Progenitor cell of endocrine pancreas (in vitro differentiated cells): ENCODE measurements at places on chromosomes 1 and 21.

GRCh38 chr1:240242601-240243144 lies 151.0 kb downstream of the FMN2 start:
- DNase-seq, result no peak

- DNase-seq, result no peak
Measured at GRCh38 chr1:228752675-228753265, 17.5 kb downstream of the RHOU start.

GRCh38 chr1:206066479-206067171 lies 13.7 kb downstream of the RHEX start:
- DNase-seq, result no peak

GRCh38 chr21:29342363-29342957 lies 43.7 kb downstream of the BACH1 start:
- no peak for DNase-seq

GRCh38 chr1:234610061-234610665 lies at the start of gene IRF2BP2:
Gene IRF2BP2 (minus strand): TSS chr1:234610178. CDS start chr1:234609494, 684 bp downstream.
- DNase-seq, result peak; percentile 69

GRCh38 chr1:53196485-53197290 lies at the start of gene CPT2:
Gene CPT2 (plus strand): TSS chr1:53196824. CDS start chr1:53196944, 120 bp downstream.
- DNase-seq, result peak; percentile 77

- no peak for DNase-seq
Measured at GRCh38 chr1:55580845-55581332, 365.7 kb upstream of the USP24 start.

DNA sequence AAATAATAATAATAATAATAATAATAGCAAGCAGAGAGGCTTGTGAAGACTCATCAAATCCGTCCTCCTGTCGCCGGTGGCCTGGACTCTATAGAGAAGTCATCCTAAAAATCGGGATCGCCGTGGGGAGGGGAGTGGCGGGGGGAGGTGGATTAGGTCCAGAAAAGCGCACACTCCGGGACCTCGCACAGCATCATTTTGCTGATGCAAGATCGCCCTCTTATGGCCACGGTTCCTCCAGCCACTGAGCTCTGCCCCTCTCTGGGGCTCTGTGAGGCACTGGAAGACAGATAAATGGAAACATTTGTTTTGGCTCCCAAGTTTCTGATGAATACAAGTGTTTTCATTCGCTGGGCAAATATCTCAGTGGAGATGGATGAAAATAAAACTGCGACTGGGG lies 612.0 kb downstream of the MATN1 start:
- peak; percentile 43 for DNase-seq

DNA sequence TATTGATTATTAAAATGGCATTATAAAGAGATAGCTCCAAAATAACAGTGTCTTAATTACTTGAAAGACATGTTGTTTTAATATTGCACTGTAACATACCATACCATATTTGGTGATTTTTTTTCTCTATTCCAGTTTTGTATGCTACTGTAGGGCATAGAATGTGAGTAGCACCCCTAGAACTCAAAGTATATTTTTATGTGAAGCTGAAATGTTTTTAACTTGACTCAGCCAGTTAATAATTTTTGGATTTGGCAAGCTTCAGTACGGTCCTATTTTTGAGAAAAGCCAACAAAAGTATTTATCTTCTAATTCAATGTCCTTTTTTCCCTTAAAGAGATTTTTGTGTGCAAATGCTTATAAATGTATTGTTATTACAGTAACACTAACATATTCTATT lies 593.8 kb downstream of the USP25 start:
- no peak for DNase-seq

DNA sequence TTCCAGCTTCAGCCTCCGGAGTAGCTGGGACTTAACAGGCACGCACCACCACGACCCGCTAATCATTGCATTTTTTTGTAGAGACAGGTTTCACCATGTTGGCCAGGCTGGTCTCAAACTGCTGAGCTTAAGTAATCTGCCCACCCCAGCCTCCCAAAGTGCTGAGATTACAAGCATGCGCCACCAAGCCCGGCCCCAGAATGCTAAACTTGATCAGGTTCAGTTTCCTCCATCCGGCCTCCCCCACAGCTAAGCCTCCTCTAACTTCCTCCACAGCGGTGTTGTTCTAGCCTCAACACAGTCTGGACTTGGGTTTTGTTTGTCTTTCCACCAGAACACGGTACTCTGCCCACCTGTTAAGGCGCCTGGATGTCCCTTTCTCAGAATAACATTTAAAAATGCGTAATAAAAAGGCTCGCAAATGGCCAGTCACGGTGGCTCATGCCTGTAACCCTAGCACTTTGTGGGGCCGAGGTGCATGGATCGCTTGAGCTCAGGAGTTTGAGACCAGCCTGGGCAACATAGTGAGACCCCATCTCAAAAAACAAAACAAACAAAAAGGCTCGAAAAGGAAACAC lies 2.4 kb downstream of the PARP1 start:
- no peak for DNase-seq

DNA sequence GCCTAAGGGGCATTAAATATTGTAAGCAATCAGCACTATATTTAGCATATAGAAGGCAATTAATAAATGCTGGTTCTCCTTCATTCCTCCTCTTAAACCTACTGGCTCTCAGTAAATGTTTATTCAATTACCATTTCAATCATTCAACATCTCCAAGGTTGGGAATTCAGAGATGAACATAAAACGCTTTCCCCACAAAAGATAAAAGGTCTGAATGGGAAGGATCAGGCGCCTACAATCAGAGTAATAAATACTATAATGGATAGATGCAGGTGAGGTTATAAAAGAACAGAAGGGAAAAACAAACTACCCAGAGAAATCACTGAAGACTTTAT lies 407 bp upstream of the KTI12 start:
- DNase-seq, result no peak

GRCh38 chr1:15245593-15246360 lies 1.2 kb upstream of the FHAD1 start:
- DNase-seq, result no peak

DNA sequence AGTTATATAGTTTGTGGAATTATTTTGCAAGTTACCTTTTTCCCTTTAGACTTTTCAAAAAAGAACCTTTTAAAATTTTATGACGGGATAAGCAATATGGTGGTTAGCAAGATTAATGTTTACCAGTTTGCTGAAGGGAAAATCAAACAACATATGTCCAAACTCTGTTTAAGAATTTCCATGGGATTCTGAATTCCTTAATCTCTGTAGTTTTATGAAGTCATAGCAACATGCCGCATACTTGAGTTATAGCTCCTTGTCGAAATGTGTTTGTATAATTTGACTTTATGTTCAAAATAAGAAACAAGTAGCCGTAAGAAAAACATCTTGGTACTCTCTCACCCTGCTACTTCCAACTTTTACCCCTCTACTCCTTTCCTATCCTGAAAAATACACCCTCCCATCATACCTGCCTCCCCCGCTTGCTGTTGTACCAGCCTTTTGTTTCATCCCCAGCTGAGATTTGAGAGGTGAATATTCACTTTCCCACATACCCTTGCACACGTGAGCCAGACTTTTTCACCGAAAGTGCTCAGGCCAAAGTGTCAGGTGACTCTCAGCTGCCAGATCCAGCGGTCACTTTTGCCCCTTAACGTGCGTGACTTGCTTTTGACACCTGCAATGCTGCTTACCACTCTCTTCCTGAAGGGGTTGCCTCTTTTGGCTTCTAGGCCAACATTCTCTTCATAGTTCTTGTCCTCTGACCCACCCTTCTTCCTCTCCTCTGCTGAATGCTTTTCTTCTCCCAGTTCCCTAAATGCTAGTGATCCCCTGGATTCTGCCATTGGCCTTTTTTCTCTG lies 83.5 kb upstream of the ZNF326 start:
- DNase-seq, result no peak

DNA sequence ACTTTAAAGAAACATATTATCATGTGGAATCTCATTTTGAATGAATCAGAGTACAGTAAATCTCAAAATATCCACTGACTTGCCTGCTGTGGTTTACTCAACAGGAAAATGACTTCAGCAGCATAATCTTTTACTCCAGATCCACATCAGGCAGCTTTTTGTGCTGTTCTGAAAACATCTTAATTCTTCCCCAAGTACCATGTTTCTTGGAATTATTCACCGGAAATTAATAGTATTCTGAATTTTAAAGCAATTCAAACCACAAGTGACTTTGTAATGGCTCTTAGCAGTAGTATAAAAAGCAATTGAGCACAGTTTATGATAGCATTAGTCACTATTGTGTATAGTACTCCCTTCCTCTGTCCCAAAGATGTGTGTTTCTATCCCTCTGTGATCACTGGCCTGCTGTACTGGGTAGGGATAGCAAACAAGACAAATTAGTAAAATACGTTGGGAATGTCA lies 64.2 kb upstream of the ERRFI1 start:
- DNase-seq, result no peak

DNA sequence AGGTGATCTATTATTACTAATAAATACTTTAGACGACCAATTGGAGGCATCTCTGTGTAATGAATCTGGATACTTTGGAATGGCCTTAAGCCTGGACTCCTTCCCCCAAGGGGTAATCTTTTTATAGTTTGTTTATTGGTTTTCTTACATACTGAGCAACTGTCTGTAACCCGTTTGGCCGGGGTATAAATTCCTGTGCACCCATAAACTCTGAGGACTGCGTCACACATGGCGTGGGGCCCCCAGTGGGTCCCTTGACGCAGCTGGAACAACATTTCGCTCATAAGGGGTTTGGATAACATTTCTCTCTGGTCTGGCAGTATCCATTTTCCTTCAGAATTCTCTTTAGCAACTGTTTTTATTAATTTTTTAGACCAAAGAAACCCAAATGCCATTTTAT lies 26.5 kb downstream of the SCCPDH start:
- no peak for DNase-seq

DNA sequence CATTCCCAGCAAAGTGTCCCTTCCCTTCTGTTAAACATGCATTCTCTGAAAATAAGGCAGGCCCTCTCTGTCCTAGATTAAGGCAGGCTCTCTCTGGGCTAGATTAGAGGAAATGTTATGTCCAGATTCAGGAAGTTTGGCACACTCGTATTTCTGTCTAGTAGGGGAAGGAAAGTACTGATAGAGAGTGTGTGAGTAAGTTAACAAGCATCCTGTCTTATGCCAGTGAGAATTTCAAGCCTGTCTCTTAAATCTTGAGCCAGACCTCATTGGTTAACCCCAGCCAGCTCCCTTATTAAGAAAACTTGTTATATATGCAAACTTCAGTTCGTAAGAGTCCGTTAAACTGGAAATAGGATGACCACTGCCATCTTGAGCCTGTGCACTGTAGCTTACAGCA lies 31.6 kb downstream of the IGSF5 start:
- DNase-seq, result no peak

GRCh38 chr21:16422702-16423101 lies 692.9 kb downstream of the USP25 start:
- DNase-seq, result no peak

GRCh38 chr1:219560856-219561255 lies 52.0 kb downstream of the ZC3H11B start:
- DNase-seq, result no peak

DNA sequence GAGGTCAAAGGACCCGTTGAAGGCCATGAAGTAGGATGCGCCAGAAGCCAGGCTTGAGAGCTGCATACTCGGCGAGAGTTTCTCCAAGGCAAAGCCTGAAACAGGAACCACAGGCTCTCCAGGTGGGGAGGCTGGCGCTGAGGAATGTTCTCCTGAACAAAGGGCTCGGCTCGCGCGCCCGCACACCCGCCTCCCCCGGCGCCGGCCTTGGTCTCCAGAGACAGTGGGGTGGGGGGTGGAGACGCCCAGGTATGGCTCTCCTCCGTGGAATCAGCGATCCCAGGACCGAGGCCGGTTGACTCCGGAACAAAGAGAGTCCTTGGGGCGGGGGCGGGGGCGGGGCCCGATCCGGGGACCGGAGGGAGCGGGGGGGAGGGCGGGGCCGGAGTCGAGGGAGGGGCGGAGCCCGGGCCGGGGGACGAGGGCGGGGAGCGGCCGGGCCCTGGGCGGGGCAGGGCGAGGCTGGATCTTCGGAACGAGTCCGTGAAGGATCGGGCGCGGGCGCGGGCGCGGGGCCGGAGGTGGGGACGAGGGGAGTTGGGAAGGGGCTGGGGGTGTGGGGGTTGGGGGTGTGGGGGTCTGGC lies 85.0 kb downstream of the NKAIN1 start:
- peak; percentile 90 for DNase-seq
